ENCODE measurements at places on chromosomes 2 and 18.
A peak's percentile ranks its signal among the peaks of the same experiment; 100 is the strongest.

GRCh38 chr18:3319399-3319798, 57.5 kb downstream of the MYL12B start:
- DNase-seq = no peak

DNA sequence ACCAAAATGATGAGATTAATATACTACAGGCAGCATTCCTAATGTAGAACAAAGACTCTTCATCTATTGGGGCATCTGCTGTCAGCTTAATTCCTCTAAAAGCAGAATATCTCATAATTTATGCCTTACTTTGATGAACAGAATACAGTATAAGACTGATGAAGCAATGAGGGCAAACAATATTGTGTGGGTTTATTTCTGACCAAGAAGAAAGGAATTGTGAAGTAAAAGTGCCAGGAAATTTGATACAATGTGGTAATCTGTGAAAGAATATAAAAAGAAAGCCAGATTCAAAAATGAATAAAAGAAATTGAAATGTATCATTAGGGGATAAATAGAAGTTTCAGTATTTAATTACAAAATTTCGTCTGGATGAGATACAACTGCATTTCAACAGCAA, 78.8 kb upstream of the TTC21B start:
- no peak for DNase-seq

DNA sequence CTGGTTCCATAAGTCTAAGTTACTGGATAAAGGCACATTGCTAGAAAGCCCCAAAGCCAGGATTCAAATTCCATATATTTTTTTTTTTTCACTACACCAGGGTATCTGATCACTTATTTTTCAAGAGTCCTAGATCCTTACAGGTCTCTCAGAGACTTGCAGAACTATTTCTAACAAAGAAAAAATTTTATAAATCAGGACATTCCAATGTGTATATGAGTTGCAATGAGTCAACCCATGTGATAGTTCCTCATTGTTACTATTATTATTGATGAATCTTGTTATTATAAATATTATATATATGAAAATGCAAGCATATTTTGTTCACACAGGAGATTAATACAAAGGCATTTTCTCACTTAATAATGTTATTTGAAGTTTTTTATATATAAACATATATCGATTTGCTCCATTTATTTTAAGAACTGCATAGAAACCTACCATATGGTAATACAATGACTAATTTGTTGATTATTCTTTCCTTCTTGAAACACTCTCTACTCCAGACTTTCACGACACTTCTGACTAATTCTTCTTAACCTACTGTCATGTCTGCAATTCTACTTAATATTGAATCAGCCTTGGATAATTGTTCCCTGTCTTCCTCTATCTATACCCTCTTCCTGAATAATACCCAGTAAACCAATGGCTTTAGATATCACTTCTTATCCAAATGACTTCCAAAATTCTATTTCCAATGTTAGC, 968.4 kb upstream of the NRXN1 start:
- DNase-seq = no peak

- no peak for DNase-seq
These were observed 8.7 kb upstream of the SERPINB13 start for GRCh38 chr18:63578357-63578958.

- no peak for DNase-seq
These were observed 47.5 kb upstream of the TXNDC2 start for GRCh38 chr18:9838144-9838877.

GRCh38 chr2:44817256-44817655, 124.2 kb upstream of the SIX3 start:
- no peak for DNase-seq

DNA sequence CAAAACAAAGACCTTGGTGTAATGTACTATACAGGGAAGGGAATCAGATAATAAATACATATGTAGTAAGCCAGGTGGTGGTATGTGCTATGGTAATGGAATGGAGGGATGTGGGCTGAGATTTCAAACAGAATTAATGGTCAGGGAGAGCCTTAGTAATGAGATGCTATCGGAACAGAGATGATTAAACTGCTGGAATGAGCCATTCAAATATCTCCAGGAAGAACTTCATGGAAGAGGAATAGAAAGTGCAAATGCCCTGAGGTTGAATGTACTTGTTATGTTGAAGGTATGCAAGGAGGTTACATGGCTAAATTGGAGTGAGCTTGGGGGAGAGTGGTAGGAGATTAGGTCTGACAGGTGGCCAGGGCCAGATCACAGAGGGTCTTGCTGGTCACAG, 5.1 kb downstream of the SERPINB11 start:
- no peak for DNase-seq

GRCh38 chr2:15719566-15720313, 128.1 kb downstream of the DDX1 start:
- no peak for DNase-seq

GRCh38 chr2:200702646-200703118, 109.0 kb upstream of the BZW1 start:
- peak; percentile 21 for DNase-seq

DNA sequence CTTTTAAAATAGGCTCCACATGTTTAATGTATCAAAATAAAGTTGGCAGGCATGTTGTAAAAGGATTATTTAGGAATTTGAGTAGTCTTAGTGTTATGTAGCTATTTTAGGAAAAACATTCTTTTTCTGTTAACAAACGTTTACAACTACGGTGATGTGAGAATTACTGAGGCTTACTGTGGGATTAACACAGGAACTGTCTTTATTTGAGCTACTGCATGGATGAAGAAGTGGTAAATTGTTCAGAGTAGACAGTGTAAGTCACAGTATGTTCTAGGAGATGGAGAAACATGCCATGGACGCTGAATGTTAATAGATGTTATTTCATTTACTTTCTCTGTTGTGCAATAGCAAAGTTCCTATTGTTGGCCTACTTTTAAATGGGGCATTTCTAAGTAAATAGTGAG, 1.6 kb downstream of the PPM1B start:
- no peak for DNase-seq

DNA sequence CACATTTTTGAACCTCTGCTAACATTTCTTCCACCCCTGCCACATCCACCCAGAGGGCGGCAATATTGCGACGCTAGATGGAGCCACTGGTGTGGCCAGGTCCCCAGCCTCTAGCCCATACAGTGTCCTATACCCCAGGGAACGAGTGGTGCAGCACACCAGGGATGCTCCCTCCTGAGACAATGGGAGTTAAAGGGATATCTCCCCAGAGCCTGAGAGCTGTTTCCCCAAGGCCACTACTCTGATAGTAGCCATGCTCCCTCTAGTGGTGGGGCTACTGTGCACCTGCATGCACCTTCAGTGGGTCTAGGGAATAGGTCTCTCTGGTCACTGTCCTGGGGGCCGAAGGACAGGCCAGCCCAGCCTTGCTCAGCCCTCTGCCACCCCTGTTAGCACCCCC, 336.4 kb upstream of the FSHR start:
- no peak for DNase-seq

GRCh38 chr18:58618822-58619595, 9.9 kb downstream of the ALPK2 start:
- DNase-seq = no peak

DNA sequence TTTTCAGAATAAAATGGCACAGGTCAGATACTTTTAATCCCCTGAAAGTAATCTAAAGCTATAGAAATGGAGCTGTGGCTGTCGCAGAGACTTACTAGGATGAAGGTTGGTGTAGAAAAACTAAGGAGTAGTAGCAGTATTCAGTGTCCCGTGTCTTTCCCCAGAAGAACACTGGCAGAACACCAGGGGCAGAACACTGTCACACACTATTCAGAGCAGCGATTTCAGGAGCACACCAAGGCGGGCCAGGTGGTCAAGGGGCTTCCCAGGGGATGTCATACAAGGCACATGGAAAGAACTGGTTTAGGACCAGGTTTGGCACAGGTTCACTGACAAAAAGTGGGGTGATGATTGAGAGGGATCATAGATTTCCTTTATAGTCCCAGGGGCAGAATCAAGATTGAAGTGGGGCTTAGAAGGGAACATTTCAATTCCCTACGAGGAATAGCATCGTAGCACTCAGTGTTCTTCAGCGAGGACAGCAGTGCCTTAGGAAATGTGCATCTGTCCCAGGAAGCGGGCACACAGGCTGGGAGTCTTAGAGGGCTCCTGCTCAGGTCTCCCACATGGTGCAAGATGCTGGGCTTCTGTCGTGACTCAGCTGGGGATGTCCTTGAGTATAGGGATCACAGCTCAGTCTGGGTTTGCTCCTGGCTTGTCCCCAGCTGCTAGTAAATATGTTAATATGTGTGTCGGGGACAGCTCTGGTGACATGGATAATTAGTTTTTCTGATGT, 22.6 kb downstream of the BCL2L11 start:
- DNase-seq = no peak

DNA sequence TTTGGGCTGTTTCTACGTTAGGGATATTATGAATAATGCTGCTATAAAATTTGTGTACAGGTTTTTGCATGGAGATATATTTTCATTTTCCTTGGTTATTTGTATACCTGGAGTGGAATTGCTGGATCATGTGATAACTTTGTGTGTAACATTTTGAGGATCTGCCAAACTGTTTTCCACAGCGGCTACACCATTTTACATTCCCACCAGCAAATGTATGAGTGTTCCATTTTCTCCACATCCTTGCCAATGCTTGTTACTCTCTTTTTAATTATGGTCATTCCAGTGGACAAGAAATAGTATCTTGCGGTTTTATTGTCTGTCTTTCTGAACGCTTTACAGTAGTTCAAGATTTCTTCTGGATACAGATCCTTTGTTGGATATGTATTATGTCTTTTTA, 13.6 kb downstream of the GORASP2 start:
- no peak for DNase-seq

GRCh38 chr2:9552219-9553178, 3.1 kb downstream of the ADAM17 start:
- peak; percentile 17 for DNase-seq

GRCh38 chr2:24233321-24233720, 58.5 kb downstream of the FAM228A start:
- no peak for DNase-seq

DNA sequence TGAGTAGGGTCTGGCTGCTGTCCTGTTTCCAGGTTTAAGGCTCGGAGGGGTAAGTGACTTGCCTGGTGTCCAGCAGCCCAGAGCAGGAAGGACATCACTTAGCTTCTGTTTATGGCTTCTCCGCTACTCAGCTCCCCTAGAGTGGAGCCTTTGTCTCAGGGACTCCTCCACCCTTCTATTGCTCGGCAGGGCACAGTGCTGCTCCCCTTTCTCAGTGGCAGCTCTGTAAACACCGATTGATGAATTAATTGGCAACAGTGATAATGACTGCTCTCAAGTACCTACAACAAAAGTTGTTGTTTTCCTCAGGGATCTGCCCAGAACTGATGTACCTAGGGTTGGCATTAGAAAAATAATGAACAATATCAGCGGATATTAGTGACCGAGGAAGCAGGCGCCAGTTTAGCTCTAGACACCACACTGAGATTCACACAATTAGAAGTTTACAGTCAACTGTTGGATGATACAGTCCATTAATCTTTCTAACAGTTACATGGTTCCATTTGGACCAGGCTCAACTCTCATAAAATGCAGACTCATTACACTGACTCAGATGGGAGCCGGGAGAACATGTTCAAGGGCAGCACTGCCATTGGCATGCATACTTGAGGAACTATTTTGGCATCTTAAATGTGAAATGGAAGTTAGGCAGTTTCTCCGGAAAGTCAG, 265.7 kb downstream of the MTX2 start:
- no peak for DNase-seq

- DNase-seq = peak; percentile 40
These were observed 48.1 kb downstream of the AQP12A start for GRCh38 chr2:240739797-240740196.

DNA sequence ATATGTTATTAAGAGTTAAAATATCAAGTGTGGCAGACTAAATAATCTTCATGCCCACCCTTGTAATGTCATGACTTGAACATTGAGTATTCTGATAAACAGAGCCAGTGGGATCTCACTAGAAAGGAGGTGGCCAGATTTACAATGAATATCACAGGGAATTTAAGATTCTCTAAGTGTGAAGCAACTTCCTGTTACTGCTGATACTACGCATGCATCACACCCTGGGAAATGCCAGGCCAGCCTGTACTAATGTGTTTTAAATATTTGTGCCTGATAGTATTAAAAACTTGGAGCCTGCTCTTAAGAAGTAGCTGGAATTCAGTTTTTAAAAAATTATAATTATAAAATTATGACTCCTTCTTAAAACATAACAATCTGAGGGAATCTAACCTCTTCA, 148.3 kb downstream of the LAMA3 start:
- no peak for DNase-seq

- no peak for DNase-seq
These were observed 34.1 kb upstream of the MC4R start for GRCh38 chr18:60406721-60407120.

GRCh38 chr2:105834931-105835330, 90.2 kb downstream of the NCK2 start:
- peak; percentile 56 for DNase-seq

GRCh38 chr18:26919627-26920026, 54.1 kb upstream of the AQP4 start:
- no peak for DNase-seq

DNA sequence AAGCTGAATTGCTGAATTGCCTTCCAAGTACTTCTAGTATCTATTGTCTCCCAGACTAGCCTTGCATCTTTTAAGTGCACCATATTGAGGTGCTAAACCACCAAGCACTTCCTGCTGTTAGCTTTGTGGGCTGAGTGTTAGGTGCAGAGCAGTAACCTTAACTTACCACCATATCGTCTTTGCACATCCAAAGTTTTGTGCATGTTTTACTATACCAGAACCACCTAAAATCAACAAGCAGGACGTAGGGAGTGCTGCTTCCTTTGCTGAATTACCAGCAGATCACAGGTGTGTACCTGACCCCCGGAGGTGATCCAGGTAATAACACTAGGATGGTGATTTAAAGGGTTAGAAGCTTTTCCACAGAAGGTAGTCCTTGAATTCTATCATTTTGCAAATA, 359.9 kb upstream of the HNRNPA3 start:
- DNase-seq = peak; percentile 45

DNA sequence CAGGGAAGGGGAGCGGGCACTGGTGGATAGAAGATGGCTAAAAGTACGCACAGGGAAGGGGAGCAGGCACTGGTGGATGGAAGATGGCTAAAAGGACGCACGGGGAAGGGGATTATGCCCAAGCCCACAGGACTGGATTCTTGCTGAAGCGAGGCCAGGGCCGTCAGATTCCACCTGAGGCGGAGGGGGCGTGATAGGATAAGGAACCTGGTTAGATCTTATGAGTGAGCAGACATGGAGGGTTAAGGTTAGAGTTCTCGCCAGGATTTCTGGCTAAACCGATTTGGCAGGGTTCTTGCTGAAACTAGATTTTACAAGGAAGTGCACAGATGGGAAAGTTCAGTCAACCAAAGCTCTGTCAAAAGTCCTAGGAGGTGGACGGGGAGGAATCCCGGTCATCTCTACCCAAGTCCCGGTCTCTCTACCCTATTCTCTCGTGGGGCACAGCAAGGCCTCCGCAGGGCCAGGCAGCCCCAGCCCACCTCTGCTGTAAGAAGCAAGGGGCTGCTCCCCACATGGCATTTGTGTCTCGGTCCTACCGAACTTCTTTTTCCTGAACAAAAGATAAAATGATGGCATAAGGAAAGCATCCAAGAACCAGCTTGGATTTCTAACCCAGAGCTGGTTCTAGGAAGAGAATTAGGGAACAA, 140.8 kb downstream of the PTGR3 start:
- no peak for DNase-seq
